Bladder microvascular endothelial cell (primary cell): ENCODE measurements at places on chromosomes 6 and 20. TPM values are rescaled to one million over a fixed set of nuclear protein-coding genes. Genes with fewer than 3 reads are reported as not detected.

The FILIP1 gene
- total RNA-seq: 10.8 and 28.6 TPM in 2 replicates

The SMLR1 gene
- not detected in 2 replicates for total RNA-seq

The C6orf52 gene
- total RNA-seq: 0.32 TPM in 1 of 2 replicates, not detected in the other

The SLC2A10 gene
- 3.7 and 10.5 TPM in 2 replicates for total RNA-seq

The CD24 gene
- total RNA-seq: 0.49 and 2.5 TPM in 2 replicates

The RSPH4A gene
- total RNA-seq: 0.16 and 0.31 TPM in 2 replicates

The LY6G6F gene
- total RNA-seq: not detected in 2 replicates

The CD109 gene
- total RNA-seq: 15.7 and 28.7 TPM in 2 replicates

The TCF19 gene
- total RNA-seq: 16.6 and 30.6 TPM in 2 replicates

The SLC22A1 gene
- total RNA-seq: 0.13 TPM in 1 of 2 replicates, not detected in the other

The BCKDHB gene
- 4.5 and 10.7 TPM in 2 replicates for total RNA-seq

The CBLN4 gene
- not detected in 2 replicates for total RNA-seq

The RPN2 gene
- total RNA-seq: 162 and 281 TPM in 2 replicates

The ANGPT4 gene
- total RNA-seq: not detected in 2 replicates

The GHRH gene
- total RNA-seq: not detected in 2 replicates

The BMP7 gene
- not detected in 2 replicates for total RNA-seq

The VIP gene
- 0.16 and 1.3 TPM in 2 replicates for total RNA-seq

The SNPH gene
- 3.7 and 5.5 TPM in 2 replicates for total RNA-seq

The RNF144B gene
- total RNA-seq: 27.8 and 63.3 TPM in 2 replicates

The HAO1 gene
- total RNA-seq: not detected in 2 replicates

The KIAA0408 gene
- total RNA-seq: under 0.01 TPM in 1 of 2 replicates, not detected in the other

The CDSN gene
- 0.06 TPM in 1 of 2 replicates, not detected in the other for total RNA-seq

The CLIC5 gene
- total RNA-seq: 0.06 and 0.32 TPM in 2 replicates

The EPHA7 gene
- total RNA-seq: 0.13 and 0.16 TPM in 2 replicates

The ADTRP gene
- 0.76 and 1.3 TPM in 2 replicates for total RNA-seq

The SCUBE3 gene
- 0.65 and 3.0 TPM in 2 replicates for total RNA-seq

The NMBR gene
- 0.16 TPM in 1 of 2 replicates, not detected in the other for total RNA-seq

The BRD2 gene
- 46.0 and 74.8 TPM in 2 replicates for total RNA-seq

The IPCEF1 gene
- 0.32 and 0.82 TPM in 2 replicates for total RNA-seq
